ENCODE measurements at places on chromosomes 7 and 10.

GRCh38 chr10:80462981-80463741 lies 9.1 kb downstream of the TSPAN14 start:
- H3K27ac ChIP-seq = peak overlapping the region; percentile 98
- H3K36me3 ChIP-seq = no peaks in the 10 kb centered on the region
- peaks cover 97% of the 10 kb centered on the region for H3K4me1 ChIP-seq
- no peaks in the 10 kb centered on the region for H3K27me3 ChIP-seq
- no peak overlapping the region for H3K4me3 ChIP-seq

GRCh38 chr10:13823096-13823708 lies 236.4 kb downstream of the PRPF18 start:
- no peak overlapping the region for H3K4me3 ChIP-seq
- no peaks in the 10 kb centered on the region for H3K36me3 ChIP-seq
- no peaks in the 10 kb centered on the region for H3K27me3 ChIP-seq
- H3K4me1 ChIP-seq = peaks cover 34% of the 10 kb centered on the region
- peak; percentile 40 for DNase-seq

DNA sequence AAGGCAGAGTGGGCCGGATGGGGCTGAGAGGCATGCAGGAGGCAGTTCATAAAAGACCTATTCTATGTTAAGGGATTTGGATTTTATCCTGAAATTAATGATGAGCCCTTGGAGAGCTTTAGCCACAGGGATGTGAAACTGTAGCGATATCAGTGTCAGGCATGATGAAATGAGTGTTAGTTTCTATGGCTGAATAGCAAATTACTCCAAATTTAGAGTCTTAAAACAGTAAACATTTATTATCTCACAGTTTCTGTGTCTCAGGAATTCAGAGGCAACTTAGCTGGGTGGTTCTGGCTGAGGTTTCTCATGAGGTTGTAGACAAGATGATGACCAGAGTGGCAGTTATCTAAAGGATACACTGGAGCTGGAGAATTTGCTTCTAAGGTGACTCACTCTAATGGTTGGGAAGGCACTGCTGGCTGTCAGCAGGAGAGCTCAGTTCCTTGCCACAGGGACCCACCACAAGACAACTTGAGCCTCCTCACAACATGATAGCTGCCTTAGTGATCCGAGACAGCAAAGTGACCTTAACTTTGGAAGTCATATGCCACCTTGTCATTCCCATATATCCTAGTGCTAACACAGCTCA lies 36.7 kb upstream of the SFTPD start:
- no peaks in the 10 kb centered on the region for H3K36me3 ChIP-seq
- no peak overlapping the region for H3K27ac ChIP-seq
- peaks cover 55% of the 10 kb centered on the region for H3K27me3 ChIP-seq
- no peak for DNase-seq

DNA sequence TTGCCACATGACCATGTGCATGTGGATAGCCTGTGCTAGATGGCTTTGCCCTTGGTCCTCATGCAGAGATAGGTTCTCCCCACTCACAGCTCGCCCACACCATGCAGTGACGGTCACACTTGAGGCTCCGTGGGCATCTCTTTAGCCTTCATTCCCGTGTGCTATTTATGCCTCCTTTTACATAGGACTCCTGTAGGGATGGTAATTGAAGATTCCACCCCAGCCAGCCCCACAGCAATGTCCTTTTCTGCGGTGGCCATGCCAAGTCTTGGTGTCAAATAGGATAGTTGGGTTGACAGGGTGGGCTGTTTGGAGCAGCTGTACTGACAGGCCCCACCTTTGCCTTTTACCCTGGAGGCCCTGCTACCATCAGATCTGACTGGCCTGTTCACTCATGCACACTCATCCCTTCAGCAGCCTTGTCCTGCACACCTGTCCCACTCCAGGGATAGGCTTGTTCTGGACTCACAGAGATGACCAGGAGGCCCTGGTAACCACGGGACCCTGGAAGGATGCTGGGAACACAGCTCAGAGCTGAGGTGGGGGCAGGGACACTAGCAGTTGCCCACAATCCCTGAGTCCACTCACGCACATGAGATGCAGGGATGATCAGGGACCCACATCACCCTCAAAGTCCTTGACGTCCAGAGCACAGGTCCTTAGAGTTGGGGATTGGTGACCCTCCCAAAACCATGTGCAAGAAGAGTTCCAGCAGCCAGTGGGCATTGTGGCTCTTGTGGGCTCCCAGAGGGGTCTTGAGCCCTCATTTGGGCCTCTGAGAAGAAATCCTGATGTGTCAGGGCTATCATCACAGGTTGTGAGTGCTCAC lies 71.2 kb downstream of the ADCY1 start:
- no peak overlapping the region for H3K4me3 ChIP-seq
- H3K4me1 ChIP-seq = no peaks in the 10 kb centered on the region
- no peaks in the 10 kb centered on the region for H3K27me3 ChIP-seq
- no peak for DNase-seq
- H3K27ac ChIP-seq = no peak overlapping the region
- H3K36me3 ChIP-seq = no peaks in the 10 kb centered on the region

DNA sequence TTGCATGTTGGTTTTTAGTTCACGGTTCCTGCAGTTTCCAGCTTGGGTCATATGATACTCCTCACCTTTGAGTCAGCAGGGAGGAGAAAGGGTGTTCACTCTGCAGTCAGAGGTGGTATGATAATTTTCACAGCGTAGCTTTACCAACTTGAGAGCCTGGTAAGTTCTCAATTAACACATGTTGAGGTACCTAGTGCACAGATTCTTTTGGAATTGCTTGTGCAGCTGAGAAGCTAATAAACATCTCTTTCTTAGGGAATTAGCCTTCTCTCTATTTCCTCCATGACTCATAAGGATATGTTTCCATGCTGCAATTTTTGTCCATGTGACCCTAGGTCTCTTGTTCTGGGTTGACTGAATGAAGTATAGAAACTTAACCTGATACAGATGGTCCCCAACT lies 166.6 kb downstream of the KIF20B start:
- no peak for DNase-seq
- no peak overlapping the region for H3K27ac ChIP-seq
- H3K27me3 ChIP-seq = no peaks in the 10 kb centered on the region
- H3K4me3 ChIP-seq = no peak overlapping the region
- no peaks in the 10 kb centered on the region for H3K4me1 ChIP-seq
- H3K36me3 ChIP-seq = no peaks in the 10 kb centered on the region

DNA sequence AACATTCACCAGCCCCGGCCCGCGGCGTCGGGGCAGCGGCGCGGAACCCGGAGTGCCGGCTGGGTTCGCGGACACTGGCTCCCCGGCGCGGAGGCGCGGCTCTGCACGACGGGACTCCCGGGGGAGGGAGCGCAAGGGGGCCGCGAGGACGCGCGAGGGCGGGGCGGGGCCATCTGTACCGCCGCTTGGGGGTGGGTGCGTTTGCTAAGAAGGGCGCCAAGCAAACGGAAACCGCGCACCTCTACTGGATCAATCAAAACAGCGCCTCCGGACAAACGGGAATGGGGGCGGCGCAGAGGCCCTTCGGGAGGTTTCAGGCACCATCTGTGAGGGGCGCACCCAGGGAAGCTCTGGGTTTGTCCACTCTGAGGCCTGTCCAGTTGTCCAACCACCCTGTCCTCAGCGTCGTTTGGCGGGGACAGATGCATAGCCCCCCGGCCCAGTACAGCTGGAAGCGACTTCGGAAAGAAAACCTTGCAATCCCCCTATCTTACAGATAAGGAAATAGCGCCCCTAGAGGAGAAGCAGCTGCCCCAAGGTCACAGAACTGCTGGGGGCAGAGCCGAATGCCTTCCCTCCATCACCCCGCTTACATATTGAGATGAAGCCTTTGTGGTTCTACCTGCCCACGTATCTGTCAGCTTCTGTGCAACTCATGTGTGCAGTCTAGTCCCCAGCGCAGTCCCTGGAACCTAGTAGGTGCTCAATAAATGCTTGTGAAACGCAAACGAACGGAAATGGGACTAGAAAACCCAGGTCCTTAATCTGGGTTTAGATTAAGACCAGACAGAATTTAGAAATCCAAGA lies 10.7 kb upstream of the SLIT1 start:
- no peaks in the 10 kb centered on the region for H3K36me3 ChIP-seq
- H3K4me3 ChIP-seq = peak overlapping the region; percentile 57
- H3K27ac ChIP-seq = no peak overlapping the region
- peaks cover 4% of the 10 kb centered on the region for H3K4me1 ChIP-seq

DNA sequence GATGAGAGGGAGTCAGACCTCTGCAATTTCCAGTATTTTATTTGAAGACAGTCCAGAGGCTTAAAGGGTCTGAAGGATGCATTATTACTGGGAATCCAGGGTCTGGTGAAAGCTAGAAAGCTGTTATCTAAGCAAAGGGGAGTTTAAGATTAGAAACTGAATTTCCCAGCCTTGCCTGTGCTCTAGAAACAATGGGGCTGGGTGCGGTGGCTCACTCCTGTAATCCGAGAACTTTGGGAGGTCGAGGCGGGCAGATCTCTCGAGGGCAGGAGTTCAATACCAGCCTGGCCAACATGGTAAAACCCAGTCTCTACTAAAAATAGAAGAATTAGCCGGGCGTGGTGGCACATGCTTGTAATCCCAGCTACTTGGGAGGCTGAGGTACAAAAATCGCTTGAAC lies 71.5 kb upstream of the ANLN start:
- DNase-seq = no peak
- peaks cover 20% of the 10 kb centered on the region for H3K4me1 ChIP-seq
- no peak overlapping the region for H3K4me3 ChIP-seq
- H3K27me3 ChIP-seq = no peaks in the 10 kb centered on the region
- no peak overlapping the region for H3K27ac ChIP-seq

- H3K4me1 ChIP-seq = peaks cover 16% of the 10 kb centered on the region
- no peak overlapping the region for H3K4me3 ChIP-seq
- H3K27me3 ChIP-seq = no peaks in the 10 kb centered on the region
- H3K36me3 ChIP-seq = no peaks in the 10 kb centered on the region
Measured at GRCh38 chr10:132670546-132671227, 115.3 kb downstream of the NKX6-2 start.

All from neural progenitor cell (in vitro differentiated cells).